ENCODE measurements at places on chromosomes 12 and 14.
A peak's percentile ranks its signal among the peaks of the same experiment; 100 is the strongest.

DNA sequence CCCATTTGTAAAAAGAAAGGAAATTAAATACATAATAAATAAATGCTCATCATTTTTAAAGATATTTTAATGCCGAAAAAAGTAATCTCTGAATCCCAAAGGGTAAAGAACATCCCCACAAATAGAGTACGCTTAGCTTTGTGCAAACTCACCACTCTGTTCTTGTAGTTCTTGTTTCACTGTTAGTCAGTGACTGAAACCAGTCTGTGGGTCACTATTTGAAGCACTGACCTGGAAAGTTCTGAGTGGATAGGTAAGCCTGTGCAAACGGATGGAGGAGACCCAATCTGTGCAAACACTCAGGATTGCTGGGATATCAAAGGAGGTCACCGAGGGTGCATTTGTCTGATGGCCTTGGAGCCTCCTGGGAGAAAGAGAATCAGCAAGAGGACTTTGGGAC is 68.1 kb upstream of the TSPAN11 start:
- no peak overlapping the region for H3K27ac ChIP-seq
- H3K4me3 ChIP-seq = no peak overlapping the region
- DNase-seq = no peak
- no peaks in the 10 kb centered on the region for H3K36me3 ChIP-seq
- peaks cover 22% of the 10 kb centered on the region for H3K27me3 ChIP-seq

DNA sequence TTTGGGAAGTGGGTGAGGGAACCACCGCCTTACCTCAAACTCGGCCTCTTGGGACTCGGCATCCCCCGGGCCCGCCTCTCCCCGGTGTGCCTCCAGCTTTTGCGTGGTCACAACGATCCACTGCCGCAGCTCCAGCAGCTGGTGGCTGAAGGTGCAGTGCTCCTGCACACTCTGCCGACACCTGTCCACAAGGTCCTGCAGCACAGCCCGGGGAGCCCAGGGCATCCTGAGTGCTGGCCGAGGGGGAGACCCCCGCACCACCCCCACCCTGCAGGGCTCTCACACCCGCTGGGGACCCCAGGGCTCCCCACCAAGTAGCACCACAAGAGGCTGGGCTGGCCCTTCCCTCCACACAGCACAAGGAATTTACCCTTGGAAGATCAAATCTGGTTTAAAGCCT is 76.6 kb downstream of the SYNE3 start:
- DNase-seq = no peak
- no peaks in the 10 kb centered on the region for H3K27me3 ChIP-seq
- no peak overlapping the region for H3K4me3 ChIP-seq
- H3K27ac ChIP-seq = no peak overlapping the region
- peaks cover 29% of the 10 kb centered on the region for H3K36me3 ChIP-seq

DNA sequence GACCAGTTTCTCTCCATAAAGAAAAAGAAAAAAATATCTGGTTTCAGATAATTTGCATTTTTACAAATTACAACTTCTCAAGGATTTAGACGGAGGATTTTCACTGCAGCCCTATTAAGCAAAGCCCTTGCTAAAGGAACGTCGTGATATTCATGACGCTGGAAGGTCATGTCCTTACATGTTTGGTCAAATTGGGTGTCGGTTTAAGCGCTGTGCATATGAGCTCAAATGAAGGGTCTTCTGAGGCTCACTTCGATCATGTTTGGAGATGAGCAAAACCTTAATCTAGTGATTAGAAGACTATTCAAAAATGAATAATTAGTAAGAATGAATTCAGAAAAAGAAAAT is 67.3 kb upstream of the USP15 start:
- H3K4me3 ChIP-seq = no peak overlapping the region
- H3K27ac ChIP-seq = no peak overlapping the region
- peaks cover 34% of the 10 kb centered on the region for H3K27me3 ChIP-seq

DNA sequence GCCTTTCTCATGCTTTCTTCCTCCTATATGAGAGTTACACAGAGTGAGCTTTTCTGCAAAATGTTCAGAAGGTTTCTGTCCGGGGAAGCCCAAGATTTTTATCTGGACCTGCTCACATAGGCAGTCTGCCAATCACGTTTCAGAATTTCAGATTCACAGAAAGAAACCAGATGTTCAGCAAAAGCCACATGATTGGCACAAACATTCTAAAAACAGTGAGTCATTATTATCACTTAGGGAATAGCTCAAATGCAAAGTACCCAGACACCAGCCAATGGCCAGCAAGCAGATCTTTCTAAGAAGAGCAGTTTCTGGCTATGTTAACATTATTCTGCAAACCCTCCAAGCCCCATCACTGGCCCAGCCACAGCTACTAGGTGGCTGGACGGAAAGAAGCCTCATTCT is 1558.5 kb upstream of the TMEM132C start:
- H3K4me3 ChIP-seq = no peak overlapping the region
- no peaks in the 10 kb centered on the region for H3K36me3 ChIP-seq
- peak overlapping the region; percentile 17 for H3K27ac ChIP-seq
- peaks cover 13% of the 10 kb centered on the region for H3K4me1 ChIP-seq
- DNase-seq = no peak

GRCh38 chr12:79512068-79512467 is 178.7 kb downstream of the PAWR start:
- no peaks in the 10 kb centered on the region for H3K27me3 ChIP-seq
- no peak overlapping the region for H3K4me3 ChIP-seq
- no peaks in the 10 kb centered on the region for H3K36me3 ChIP-seq
- no peak overlapping the region for H3K27ac ChIP-seq

DNA sequence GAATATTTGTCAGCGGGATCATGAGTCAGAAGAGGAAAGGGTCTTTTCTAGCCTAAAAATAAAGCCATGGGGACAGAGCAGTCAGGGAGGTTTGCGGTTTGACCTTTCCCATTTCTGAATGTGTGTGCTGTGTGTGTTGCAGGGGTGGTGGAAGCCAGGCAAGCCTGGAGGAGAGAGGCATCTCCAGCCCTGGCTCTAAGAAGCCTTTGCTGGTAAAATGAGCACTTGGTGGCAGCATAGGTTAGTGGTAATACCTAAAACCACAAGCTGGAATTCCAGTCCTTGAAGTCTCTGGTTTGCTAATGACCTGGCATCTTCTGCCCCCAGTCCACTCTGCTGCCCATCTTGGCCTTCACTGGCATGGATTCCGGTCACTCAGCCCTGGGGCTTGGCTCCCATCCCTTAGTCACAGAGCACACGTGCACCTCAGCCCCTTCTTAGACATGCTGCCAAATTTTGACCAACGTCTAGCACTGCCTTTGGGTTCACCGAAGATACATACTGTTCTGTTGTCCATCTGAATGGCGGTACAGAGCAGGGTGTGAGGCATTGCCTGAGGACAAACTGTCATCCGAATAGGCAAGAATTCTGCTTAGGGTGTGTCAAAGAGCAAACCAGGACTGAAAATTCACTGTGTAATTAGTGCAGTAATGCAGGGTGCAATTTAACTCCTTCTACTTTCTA is 52.7 kb downstream of the KCNA5 start:
- no peak for DNase-seq
- no peak overlapping the region for H3K4me3 ChIP-seq
- H3K36me3 ChIP-seq = peaks cover 4% of the 10 kb centered on the region
- no peaks in the 10 kb centered on the region for H3K4me1 ChIP-seq
- H3K27ac ChIP-seq = no peak overlapping the region

DNA sequence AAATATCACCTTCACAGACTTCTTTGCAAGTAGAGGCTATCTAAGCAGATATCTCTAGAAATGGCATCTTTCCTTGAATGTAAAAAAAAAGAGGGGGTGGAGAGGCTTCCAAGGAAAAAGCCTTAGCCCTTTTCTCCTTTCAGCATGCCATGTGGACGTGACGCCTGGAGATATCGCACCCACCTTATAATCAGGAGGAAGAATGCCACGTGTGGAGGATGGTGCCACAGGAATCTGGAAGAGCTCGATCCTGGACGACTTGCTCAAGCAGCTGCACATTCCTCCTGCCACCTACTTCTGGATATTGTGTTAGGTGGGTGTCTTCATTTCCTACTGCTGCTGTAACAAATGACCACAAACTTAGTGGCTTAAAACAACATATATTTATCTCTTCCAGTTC is 203.6 kb downstream of the NUAK1 start:
- no peaks in the 10 kb centered on the region for H3K36me3 ChIP-seq
- no peaks in the 10 kb centered on the region for H3K27me3 ChIP-seq
- peaks cover 7% of the 10 kb centered on the region for H3K4me1 ChIP-seq
- no peak overlapping the region for H3K4me3 ChIP-seq

DNA sequence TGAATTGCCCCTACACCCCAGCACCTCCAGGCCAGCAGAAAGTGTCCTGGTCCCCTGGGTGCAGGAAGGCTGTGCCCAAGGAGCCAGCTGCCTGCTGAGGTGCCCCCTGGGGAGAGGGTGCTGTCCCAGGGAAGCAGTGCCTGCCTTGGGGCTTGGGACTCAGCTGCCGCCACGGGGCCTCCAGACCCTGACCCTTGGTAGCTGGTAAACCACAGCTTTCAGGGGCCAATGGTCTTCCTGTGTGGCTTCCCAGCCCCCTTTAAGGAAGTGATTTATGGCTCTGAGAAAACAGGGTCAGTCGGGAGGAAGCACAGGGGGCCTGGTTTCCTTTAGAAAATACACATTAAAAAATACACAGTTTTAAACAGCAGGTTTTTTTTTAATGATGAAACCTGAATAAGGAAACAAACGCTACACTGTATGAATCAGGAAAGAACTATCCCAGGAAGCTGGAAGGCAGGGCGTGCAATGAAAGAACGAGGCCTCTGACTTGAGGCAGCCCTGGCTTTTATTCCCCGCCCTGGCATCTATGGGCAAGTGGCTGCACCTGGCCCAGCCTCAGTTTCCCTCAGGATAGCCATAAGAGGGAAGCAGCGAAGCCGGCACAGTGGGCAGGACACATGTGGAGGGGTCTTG is 40.6 kb upstream of the EML1 start:
- H3K27ac ChIP-seq = no peak overlapping the region
- no peak for DNase-seq
- peaks cover 4% of the 10 kb centered on the region for H3K4me1 ChIP-seq
- no peak overlapping the region for H3K4me3 ChIP-seq
- H3K36me3 ChIP-seq = no peaks in the 10 kb centered on the region
- peaks cover 96% of the 10 kb centered on the region for H3K27me3 ChIP-seq

- H3K27me3 ChIP-seq = no peaks in the 10 kb centered on the region
- H3K4me3 ChIP-seq = no peak overlapping the region
- H3K27ac ChIP-seq = no peak overlapping the region
- H3K4me1 ChIP-seq = no peaks in the 10 kb centered on the region
Measured at GRCh38 chr12:32466986-32467711, 67.8 kb downstream of the FGD4 start.

DNA sequence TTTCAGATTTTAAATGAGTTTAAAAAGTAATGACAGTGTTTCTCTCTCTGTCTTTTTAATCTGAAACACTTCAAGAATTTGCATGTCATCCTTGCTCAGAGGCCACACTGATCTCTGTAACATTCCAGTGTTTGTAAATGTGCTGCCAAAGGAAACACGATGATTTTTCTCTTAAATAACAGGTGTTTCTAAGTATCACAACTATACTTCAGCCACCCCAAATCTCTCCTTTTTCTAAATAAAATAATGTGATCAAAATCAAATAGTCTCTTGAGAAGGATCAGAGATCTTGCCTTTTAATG is 3.3 kb upstream of the GALC start:
- peaks cover 44% of the 10 kb centered on the region for H3K4me1 ChIP-seq
- H3K27me3 ChIP-seq = no peaks in the 10 kb centered on the region
- H3K27ac ChIP-seq = peak overlapping the region; percentile 96
- DNase-seq = no peak

GRCh38 chr12:10618338-10618987 is 5.1 kb upstream of the MAGOHB start:
- H3K4me1 ChIP-seq = peaks cover 4% of the 10 kb centered on the region
- no peak overlapping the region for H3K4me3 ChIP-seq
- peaks cover 9% of the 10 kb centered on the region for H3K36me3 ChIP-seq
- no peak for DNase-seq

DNA sequence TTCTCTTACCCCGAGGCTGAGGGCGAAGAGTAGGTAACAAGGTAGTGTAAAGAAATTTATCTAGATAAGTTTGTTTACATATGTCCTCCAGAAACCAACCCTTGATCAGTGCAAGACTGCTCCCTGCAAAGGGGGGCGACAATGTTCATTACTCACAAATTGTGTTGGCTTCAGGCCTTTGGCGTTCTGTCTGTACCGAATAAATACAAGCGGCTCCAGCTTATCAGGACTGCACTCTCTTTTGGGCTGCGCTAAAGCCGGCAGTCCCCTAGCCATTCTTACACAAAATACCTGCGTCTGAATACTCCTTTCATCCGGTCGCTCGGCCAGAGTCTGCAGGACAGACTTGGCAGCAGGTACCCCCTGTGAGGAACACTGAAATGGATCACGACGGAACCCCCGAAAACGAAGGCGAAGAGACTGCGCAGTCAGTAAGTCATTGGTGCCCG is 116.4 kb downstream of the PPHLN1 start:
- H3K27me3 ChIP-seq = no peaks in the 10 kb centered on the region
- no peak for DNase-seq
- no peak overlapping the region for H3K27ac ChIP-seq
- H3K4me1 ChIP-seq = no peaks in the 10 kb centered on the region
- peaks cover 31% of the 10 kb centered on the region for H3K36me3 ChIP-seq
- no peak overlapping the region for H3K4me3 ChIP-seq

- no peaks in the 10 kb centered on the region for H3K4me1 ChIP-seq
- no peak overlapping the region for H3K4me3 ChIP-seq
- DNase-seq = no peak
- no peaks in the 10 kb centered on the region for H3K36me3 ChIP-seq
Measured at GRCh38 chr12:81470923-81471322, 288.2 kb downstream of the PPFIA2 start.

DNA sequence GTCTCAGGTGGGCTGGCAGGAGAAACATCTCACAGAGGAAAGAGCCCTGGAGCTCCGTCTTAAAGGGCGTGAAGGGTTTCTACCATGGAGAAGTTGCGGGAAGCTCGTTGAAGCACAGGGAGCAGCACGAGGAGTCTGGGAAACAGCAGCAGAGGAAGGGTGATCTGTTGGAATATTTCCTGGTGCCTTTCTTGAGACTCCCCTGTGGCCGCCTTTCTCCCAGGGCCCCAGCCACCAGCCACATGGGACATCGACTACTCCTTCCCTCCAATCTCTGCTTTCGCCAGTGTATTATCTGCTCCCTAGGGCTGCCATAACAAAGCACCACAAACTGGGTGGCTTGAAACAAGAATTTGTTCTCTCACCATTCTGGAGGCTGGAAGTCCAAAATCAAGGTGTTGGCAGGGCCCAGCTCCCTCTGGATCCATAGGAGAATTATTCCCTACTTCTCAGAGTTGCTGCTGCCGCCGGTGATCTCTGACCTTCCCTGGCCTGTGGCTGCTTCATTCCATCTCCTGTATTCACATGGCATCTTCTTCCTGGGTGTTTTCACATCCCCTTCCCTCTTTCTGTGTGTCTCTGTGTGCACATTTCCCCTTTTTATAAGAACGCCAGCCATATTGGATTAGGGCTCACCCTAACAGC is 152.8 kb upstream of the GSC start:
- no peaks in the 10 kb centered on the region for H3K36me3 ChIP-seq
- H3K27me3 ChIP-seq = peaks cover 27% of the 10 kb centered on the region
- H3K4me3 ChIP-seq = no peak overlapping the region
- no peak overlapping the region for H3K27ac ChIP-seq

GRCh38 chr14:59394268-59394667 is 70.9 kb downstream of the GPR135 start:
- no peak overlapping the region for H3K4me3 ChIP-seq
- peaks cover 6% of the 10 kb centered on the region for H3K27me3 ChIP-seq
- peaks cover 9% of the 10 kb centered on the region for H3K4me1 ChIP-seq
